Skeletal muscle cell (primary cell): ENCODE measurements at places on chromosomes 5 and 9.

DNA sequence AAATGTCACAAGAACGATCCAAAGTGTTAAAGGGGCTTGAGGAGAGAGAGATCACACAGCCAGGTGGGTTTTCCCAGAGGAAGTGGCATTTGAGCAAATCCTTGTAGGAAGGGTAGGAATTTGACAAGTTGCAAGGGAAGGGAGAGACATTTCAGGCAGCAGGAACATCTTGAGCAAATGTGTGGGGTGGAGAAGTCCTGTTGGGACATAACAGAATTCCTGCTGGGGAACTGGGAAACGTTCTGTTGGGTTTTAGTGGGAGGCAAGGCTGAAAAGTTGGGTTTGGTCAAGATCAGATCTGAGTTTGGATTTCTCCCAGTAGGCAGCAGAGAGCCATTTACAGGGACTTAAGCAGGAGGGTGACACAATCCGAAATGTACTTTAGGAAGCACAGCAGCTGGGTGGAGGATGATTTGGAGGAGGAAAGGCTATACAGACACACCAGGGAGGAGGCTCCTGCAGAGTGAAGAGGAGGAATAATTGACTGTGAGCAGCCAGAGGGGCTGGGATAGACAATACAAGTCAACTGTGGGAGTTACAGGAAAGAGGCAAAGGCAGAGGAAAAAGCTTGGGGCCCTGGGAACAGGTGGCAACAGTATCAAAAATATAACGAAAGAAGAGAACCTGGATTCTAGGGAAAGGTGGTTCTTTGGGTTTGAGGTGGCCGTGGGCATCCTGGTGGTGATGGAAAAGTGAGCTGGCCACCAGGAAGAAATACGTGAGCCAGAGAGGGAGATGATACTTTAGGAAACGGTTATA is 3.1 kb upstream of the ZSWIM6 start:
- no peak for DNase-seq

- DNase-seq: no peak
These were observed 286.4 kb upstream of the DMAC1 start for GRCh38 chr9:8085986-8086385.

- no peak for DNase-seq
These were observed 721.5 kb upstream of the CTNND2 start for GRCh38 chr5:12625667-12626263.

DNA sequence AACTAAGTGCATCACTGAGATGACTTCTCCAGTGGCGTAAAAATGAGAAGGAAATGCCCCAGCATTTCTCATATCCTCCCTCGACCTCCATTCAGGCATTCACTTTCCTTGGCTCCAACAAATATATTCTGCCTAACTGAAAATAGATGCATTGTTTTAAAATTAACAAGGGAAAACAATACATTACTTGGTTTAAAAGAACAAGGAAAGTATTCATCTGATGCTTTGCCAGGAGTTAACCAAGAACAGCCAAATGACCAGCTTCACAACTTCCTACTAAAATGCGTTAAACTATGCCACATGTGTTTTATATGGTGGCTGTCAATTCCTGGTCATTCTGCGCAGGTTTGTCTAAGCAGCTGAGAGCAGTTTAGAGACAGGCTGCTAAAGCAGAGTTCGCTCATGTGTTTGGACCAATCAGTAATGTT is 121.4 kb downstream of the GNAQ start:
- DNase-seq: no peak

- DNase-seq: no peak
These were observed 137.2 kb downstream of the SREK1 start for GRCh38 chr5:66281294-66281693.

DNA sequence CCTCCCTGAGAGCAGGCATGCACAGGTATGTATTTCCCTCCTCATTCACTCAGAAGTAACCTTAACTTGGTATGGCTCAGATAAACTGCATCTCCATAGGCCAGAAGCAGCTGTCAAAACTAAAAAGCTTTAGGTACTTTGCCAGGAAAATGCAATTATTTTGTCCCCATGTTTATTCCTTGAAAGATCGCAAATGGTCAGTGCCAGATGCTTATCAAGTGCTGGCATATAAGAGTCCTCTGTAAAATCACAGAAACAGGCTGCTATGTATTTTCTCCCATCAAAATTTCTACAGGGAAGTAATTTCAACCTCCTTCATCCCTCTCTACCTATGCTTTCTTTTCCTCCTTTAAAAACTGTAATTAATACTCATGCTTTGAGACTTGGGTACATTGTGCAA is 12.7 kb downstream of the PCDHAC2 start:
- DNase-seq: no peak

- DNase-seq: no peak
These were observed 127.7 kb upstream of the PIK3R1 start for GRCh38 chr5:68087866-68088265.

DNA sequence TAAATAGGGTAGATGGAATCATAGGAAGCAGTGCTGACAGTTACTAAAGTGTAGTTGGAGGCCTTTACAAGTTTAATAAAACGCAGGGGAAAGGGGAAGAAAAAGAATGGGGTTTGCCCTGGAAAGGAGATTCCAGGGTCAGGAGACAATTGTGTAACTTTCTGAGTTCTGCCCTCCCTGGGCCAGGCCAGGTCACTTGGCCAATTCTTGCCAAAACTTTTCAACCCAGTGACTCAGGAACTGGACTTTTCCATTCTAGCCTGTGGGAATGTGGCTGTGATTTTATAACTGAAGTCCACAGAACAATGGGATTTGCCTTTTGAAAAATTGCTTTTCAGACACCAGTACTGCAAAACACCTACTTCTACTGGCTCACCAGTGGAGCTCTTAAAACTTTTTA is 289.8 kb upstream of the ANKRD55 start:
- DNase-seq: no peak

DNA sequence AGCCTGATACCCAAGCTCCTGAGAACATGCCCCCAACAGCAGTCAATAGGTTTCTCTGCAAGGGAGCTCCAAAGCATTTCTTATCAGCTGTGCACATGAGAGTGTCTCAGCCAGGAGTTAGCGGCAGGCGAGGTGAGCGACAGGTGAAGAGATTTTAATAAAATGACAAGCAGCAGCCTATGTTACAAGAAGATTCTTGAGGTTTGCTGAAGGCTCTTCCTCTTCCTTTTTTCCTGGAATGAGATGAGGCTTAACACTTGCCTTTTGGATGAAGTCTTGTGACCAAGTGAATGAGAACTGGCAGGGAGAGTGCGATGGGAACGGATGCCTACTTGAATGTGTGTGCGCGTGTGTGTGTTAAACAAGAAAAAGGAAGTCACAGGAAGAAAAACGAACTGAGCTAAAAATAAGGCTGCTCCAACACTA is 76.1 kb downstream of the SHB start:
- DNase-seq: no peak

- DNase-seq: no peak
These were observed 151.7 kb upstream of the MPDZ start for GRCh38 chr9:13431222-13431536.

DNA sequence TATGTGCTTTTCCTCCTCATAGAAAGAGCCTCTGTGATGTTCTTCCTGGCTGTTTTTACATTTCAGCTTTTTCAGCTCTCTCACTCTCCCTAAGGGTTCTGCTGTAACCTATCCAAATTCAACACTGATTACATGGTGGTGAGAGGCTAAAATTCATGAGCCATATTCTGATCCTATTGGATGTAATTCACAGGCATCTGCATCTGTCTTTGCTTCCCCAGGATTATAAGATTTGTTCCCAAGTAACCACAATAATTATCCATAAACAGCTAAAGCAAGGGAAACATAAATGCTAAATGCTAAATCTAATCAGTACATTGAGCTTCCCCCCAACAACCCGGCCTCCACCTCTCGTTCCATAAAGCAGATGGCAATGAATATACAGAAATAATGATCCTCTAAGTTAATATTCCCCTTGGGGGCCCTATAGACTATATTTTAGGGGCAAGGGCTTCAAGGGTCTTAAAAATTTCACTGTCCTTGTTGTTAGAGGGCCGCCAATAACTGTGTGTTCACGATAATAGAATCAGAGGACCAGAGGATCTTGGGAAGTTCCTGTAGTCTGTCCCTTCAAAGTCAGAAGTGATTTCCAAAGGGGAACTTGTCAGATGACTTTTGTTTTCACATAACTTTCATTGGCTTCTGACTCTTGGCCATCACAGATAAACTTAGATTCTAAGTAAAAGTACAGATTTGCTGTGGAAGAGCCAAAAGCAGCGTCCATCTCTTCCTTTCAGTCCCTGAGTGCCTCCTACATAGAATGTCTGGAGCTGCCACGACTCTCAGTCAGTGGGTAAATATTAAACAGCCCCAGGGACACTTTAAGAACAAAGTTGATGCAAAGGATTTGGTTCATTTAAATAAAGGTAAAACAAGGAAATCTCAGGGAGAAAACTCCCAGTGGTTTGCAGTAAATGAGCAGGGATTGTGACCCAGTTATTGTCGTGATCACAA is 125.6 kb downstream of the ALDH1A1 start:
- no peak for DNase-seq

DNA sequence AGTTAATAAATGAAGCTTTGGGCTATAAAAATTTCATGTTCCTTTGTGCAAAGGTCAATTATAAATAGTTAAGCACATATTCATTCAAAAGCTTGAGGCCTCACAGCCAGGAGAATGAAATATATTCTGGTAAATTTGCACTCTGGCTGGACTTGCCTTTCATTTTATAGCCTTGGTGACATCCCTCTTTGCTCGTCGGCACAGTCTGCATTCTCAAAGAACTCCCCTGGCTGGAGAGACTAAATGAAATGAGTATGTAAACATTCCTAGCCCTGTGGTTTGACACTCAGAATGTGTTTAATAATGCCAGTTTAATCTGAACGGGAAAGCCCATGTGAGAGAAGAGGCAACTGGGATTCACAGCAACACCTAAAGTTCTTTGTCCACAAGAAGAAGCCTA is 285.6 kb downstream of the BRINP1 start:
- DNase-seq: no peak

- no peak for DNase-seq
These were observed 42.7 kb downstream of the SYK start for GRCh38 chr9:90844326-90844725.

GRCh38 chr9:35685506-35685905 is 4.2 kb downstream of the TPM2 start:
- DNase-seq: no peak

DNA sequence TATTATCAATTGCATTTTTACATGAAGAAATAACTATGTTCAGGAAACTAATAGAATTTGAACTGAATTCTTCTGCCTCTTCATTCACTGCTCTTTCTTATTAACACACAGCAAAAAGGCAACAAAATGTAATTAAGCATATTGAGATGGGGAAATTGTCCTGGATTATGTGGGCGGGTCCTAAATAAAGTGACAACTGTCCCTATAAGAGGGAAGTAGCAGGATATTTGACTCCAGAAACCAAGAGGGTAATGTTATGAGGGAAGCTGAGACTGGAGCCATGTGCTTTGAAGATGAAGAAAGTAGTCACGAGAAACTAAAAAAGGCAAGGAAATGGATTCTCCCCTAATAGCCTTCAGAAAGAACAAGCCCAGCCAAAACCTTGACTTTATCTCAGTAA is 311.2 kb upstream of the PIK3R1 start:
- no peak for DNase-seq

GRCh38 chr5:14726066-14726838 is 61.7 kb downstream of the OTULIN start:
- DNase-seq: no peak

GRCh38 chr5:32724526-32724925 is 13.4 kb downstream of the NPR3 start:
- DNase-seq: no peak

DNA sequence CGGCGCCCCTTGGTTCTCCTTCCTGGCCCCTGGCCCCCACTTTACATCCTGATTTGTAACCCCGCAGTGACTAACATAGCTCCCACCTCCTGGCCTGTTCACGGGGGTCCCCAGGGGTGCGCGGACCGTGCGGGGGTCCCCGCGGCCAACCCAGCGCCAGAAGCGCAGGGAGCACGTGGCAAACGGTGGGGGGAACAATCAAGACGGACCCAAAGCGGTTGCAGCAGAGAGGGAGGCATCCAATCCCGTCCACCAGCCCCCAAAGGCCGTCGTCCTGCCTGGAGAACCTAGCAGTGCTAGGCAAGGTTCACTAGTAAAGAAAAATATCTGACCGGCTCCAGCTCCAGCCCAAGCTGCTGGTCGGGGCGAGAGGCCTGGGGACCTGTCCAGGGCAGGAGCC is 201.5 kb downstream of the AUH start:
- no peak for DNase-seq
